ENCODE measurements at places on chromosomes 1 and 21.

DNA sequence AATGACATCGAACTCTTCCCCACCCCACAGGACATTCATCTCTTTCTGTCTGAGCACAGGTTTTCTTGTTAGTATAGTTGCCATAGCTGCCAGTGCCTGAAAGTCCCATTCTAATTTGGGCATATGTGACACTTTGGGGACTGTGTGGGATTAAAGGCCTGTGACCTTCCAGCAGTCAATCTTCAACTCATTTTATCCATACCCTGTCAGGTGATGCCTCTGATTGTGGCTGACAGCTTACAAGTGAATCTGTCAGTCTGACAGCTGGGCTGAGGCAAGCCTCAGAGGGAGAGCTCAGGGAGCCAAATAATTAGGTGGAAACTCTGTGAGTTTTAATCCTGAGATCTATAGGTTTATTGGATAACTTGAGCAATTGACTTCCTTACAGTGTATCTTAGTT, 29.6 kb downstream of the ZCCHC17 start:
- H3K4me3 ChIP-seq = no peak overlapping the region
- H3K36me3 ChIP-seq = peaks cover 13% of the 10 kb centered on the region
- H3K27ac ChIP-seq = peak overlapping the region; percentile 57
- no peak for DNase-seq
- H3K4me1 ChIP-seq = peaks cover 12% of the 10 kb centered on the region
- H3K27me3 ChIP-seq = no peaks in the 10 kb centered on the region

GRCh38 chr1:113617438-113618141, 141.7 kb downstream of the PHTF1 start:
- H3K4me1 ChIP-seq = peaks cover 12% of the 10 kb centered on the region
- H3K27me3 ChIP-seq = no peaks in the 10 kb centered on the region
- no peak overlapping the region for H3K27ac ChIP-seq
- peak; percentile 22 for DNase-seq
- peaks cover 4% of the 10 kb centered on the region for H3K36me3 ChIP-seq
- H3K4me3 ChIP-seq = no peak overlapping the region

DNA sequence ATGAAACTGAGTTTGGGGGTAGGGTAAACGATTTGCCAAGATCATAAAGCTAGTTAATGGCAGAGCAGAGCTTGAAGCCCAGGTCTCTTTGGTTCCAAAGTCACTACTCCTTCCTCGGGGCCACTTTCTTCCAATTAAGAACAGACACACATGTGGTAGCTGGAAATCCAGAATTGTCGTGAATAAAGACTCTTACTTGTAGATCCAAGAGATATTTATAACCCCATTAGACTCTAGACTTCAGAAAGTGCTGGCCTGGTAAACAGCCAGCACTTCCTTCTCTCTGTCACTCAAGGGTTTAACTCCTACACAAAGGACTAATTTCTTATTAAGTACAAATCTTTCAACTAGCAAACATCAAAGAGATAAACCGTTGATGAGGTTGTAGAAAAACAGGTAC, 2.7 kb downstream of the FAM163A start:
- no peak overlapping the region for H3K27ac ChIP-seq
- no peaks in the 10 kb centered on the region for H3K4me1 ChIP-seq
- H3K36me3 ChIP-seq = no peaks in the 10 kb centered on the region

GRCh38 chr1:29597861-29598260, 361.5 kb downstream of the PTPRU start:
- H3K36me3 ChIP-seq = no peaks in the 10 kb centered on the region
- no peak overlapping the region for H3K27ac ChIP-seq
- no peak overlapping the region for H3K4me3 ChIP-seq

- H3K4me1 ChIP-seq = no peaks in the 10 kb centered on the region
- H3K27ac ChIP-seq = no peak overlapping the region
- no peaks in the 10 kb centered on the region for H3K36me3 ChIP-seq
- H3K4me3 ChIP-seq = no peak overlapping the region
- DNase-seq = no peak
These were observed 192.8 kb downstream of the PRDM2 start for GRCh38 chr1:13892671-13893325.

GRCh38 chr21:37240978-37241377, 26.2 kb downstream of the VPS26C start:
- no peak overlapping the region for H3K27ac ChIP-seq
- H3K36me3 ChIP-seq = peaks cover 41% of the 10 kb centered on the region
- H3K4me1 ChIP-seq = peaks cover 6% of the 10 kb centered on the region
- no peak overlapping the region for H3K4me3 ChIP-seq

All from MCF 10A (cell line).